ENCODE measurements at places on chromosomes 4 and X.

- no peak for DNase-seq
Measured at GRCh38 chr4:73609706-73610105, 10.5 kb downstream of the RASSF6 start.

GRCh38 chrX:119759248-119759766 lies 919 bp downstream of the SOWAHD start:
- no peak for DNase-seq

- no peak for DNase-seq
Measured at GRCh38 chr4:85522836-85523235, 47.9 kb downstream of the ARHGAP24 start.

- no peak for DNase-seq
Measured at GRCh38 chr4:41012293-41012692, 202.0 kb downstream of the APBB2 start.

GRCh38 chr4:110617646-110618580 lies 5.0 kb downstream of the PITX2 start:
- no peak for DNase-seq

DNA sequence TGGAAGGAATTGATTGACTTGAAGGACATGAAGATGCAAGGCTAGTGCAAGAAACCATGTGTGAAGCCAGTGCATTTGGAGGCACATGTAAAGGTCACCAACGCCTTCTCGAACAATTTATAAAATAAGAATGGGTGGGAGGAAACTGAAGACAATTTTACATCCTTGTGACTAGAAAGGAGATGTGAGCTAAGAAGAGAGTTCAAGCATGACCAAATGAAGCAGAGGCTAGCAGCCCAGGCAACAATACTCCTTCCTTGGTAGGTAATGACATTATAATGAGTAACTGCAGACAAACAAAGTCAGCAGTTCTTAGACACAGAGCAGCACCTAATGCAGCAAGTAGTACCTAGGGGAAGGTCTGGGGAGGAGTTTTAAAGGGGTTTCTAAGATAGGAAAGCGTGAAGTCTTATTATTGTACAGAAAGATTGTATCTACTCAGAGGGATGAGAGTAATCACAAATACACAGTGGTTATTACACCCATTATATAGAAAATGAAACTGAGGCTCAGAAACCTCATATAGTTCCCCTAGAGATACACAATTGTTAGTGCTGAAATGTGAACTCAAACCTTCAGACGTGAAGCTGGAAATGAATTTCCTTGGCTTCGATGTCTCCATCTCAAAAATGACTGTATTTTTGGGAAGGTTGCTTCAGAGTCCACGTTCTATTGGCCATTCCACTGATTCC lies 56.1 kb downstream of the ATXN3L start:
- DNase-seq = no peak

DNA sequence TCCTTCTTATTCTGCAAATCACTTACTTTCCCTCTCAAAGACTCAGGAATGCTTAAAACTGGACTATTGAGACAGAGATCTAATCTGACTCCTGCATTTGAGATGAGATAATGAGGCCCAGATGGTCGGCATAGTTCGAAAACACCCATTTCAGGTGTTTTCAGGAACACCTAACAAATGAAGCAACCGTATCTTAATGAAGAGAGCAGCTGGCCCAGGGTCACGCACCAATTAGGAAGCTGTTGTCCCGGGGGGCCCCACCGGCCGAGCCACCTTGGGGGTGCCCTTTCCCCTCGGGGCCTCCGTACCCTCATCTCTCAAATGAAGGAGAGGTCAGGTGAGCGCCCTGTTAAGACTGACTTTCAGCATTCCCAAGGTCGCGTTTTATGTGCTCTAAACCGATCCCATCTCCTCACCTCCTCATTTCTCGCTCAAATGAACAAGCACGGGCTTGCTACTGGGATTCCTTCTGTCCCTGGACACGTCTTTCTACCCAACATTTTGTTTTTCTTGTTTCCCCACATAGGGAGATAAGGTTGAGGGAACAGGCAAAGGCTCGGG lies 824 bp downstream of the LRPAP1 start:
- DNase-seq = no peak

DNA sequence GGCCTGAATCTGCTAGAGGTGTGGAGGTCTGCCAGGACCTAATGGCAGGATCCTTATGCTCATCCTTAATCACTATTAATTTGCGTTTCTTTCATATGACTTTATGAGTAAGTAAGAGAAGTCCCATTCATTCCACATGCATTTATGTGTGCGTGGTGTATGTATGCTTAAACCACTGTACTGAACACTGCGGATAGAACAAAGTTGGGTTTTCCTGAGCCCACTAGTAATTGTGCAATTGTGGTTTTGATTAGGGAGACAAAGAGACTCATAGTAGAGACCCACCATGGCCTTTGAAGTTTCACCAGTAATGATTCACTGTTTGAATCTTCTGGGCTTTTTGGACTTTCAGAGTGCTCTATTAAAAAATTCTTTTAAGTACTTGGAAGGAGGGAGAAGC lies 498.5 kb upstream of the DIPK2B start:
- DNase-seq = no peak

- no peak for DNase-seq
Measured at GRCh38 chr4:1767061-1767769, 25.9 kb upstream of the FGFR3 start.

DNA sequence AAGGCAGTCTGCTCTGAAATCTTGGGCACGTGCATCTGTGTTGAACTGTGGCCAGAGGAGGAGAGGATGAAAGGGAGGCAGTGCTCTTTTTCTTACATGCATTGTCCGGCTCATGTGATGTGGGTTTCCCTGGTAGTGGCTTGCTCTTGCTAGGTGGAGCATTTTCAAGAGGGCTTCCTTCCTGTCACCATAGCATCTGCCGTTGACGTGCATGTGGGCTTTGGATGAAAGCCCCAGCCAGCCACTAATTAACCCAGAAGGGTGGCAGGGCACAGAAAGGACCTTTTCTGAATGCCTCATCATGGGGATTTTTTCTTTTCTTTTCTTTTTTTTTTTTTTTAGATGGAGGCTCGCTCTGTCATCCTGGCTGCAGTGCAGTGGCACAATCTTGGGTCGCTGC lies 121.3 kb downstream of the GPR143 start:
- DNase-seq = peak; percentile 6

GRCh38 chr4:159552979-159553768 lies 450.3 kb downstream of the RAPGEF2 start:
- no peak for DNase-seq

GRCh38 chr4:174394915-174395314 lies 111.2 kb downstream of the CEP44 start:
- no peak for DNase-seq

DNA sequence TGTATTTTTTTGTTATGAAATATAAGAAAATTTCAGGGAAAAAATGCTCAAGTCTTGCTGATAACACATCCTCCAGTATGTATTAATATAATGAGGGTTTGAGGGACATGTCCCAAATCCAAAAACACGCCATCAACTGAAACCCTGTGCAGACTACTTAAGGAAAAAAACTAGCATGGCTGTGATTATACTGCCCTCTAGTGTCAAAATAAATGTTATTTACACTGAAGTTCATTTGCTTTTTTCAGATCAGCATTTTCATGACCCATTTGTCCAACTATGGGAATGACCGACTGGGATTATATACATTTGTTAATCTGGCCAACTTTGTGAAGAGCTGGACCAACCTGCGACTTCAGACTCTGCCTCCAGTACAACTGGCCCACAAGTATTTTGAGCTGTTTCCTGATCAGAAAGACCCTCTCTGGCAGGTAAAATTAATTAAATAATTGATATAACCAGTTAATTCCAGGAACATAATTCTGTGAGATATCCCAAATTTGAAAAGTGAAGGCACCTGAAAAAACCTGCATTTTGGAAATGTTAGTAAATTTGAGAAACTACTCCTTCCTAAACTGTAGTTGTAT lies 128.5 kb downstream of the PRSS12 start:
- DNase-seq = peak; percentile 29

GRCh38 chrX:115363372-115363771 lies 73.9 kb downstream of the LUZP4 start:
- no peak for DNase-seq

GRCh38 chr4:170202721-170203120 lies 113.0 kb upstream of the AADAT start:
- DNase-seq = no peak

- DNase-seq = no peak
Measured at GRCh38 chr4:156800463-156800862, 171.1 kb downstream of the PDGFC start.

GRCh38 chr4:79598214-79598613 lies 190.2 kb upstream of the GK2 start:
- DNase-seq = no peak

DNA sequence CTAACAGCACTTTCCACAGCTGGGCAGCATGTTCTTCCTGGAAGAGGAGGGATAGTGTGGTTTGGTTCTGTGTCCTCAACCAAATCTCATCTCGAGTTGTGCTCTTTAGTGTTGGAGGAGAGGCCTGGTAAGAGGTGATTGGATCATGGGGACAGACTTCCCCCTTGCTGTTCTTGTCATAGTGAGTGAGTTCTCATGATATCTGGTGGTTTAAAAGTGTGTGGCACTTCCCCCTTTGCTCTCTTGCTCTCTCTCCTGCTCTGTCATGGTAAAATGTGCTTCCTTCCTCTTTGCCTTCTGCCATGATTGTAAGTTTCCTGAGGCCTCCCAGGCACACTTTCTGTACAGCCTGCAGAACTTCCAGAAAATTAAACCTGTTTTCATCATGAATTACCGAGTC lies 133.7 kb upstream of the NDP start:
- DNase-seq = no peak

DNA sequence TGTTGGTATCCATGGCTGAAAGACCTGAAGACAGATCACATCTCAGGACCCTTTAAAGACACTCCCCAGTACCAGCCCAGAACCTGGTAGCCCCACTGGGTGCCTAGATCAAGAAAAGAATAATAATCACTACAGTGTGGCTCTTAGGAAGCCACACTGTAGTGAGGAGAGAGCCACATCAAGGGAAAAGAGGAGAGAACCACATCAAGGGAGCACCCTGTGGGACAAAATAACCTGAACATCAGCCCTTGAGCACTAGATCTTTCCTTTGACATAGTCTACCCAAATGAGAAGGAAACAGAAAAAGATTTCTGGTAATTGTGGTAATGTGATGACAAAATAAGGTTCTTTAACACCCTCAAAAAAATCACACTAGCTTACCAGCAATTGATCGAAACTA lies 15.3 kb downstream of the RTL3 start:
- DNase-seq = no peak

DNA sequence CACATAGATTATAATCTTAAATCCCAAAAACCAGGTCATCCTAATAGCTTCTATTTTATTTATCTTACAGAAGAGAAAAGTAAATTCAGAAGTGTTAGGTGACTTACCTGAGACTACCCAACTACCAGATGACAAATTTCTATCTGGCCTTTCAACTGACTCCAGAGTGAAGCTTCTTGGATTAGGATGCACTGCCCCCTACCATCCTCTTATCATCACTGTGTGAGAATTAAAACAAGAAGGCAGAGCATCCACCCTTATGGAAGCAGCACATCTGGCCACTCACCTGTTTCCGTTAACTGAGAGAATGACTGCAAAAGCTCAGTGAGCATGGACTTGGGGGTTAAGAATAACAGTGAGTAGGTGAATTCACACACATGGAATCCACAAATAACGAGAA lies 502.6 kb upstream of the TECRL start:
- DNase-seq = no peak

DNA sequence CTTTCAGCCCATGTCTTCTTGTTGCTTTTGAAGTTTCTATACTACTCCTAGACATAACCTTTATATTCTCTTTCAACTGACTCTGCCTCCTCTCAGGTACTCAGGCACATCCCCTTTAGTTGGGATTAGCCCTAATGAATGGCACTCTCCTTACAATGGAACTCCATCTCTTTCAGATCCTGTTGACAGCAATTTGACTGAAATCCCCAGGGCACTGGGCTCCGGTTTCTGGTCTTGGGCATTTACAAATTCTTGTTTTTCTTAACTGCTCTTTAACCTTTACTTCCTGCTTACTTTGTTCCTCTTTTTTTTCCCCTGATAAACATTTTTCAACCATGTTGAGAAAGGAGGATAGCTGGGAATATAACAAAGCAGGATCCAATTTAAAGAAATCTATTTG lies 68.9 kb downstream of the ENOX2 start:
- no peak for DNase-seq

DNA sequence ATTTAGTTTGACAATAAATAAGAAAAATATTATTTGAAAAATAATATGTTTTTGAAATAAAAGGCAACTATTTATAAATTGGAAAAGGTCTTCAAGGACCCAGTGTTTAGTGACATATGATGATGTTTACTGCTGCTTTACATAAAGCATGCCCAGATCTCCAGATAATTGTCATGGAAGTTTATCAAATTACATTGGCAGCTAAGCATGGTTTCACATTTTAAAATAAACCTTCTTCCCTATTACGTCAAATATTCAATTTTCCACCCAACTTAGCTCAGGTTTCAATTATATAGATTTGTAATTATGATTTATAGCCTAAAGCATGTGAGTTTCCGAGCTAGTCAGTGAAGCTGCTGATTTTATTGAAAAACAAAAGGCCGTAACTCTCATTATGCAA lies 417.2 kb downstream of the CFAP47 start:
- no peak for DNase-seq

DNA sequence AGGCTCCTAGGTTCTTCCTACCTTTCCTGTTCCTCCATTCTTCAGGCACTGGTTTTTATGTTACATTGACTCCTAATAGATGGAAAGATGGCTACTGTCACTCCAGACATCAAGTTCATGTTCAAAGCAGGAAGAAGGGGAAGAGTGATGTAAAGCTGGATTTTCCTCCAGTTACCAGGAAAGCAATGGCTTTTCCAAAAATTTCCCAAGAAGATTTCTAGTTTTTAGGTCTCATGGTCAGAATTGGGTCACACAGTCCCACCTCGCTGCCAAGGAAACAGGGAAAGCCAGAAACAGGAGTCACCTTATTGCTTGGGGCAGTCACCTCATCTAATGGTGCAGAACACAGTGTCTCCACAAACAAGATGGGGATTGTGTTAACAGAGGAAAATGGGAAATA lies 21.5 kb downstream of the RXFP1 start:
- DNase-seq = no peak

- no peak for DNase-seq
Measured at GRCh38 chrX:21255032-21255618, 119.1 kb upstream of the CNKSR2 start.

DNA sequence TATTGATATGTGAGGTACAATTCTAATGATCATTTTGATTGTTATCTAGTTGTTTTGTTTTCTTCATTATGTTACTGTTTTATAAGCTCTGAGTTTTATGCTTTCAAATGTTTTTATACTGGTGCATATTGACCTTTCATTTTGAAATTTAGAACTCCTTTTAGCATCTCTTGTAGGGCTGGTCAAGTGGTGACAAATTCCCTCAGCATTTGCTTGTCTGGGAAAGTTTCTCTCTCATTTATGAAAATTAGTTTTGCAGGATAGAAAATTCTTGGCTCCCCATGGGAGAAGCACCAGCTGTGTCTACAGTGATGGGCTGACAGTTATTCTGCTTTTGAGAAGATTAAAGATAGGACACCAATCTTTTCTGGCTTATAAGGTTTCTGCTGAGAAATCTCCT lies 105.3 kb upstream of the SPRY1 start:
- DNase-seq = no peak

DNA sequence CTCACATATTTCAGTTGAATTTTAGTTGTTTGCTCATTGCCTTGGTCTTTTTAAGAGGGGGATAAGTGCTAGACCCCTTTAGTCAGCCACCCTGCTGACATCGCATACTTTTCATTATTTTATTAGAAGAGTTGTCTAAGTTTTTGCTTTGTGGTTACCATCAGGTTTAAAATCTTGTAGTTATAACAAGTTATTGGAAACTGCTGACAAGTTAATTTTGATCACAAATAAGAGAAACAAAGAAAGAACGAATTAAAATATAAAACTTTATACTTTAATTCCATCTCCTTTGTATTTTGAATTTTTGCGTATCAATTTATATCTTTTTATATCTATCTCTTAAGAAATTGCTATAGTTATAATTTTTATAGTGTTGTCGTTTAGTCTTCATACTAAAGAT lies 679.7 kb downstream of the TECRL start:
- no peak for DNase-seq

Measured in SHP77 (cell line).